Fibroblast of skin of left quadriceps (primary cell): ENCODE measurements at places on chromosomes 1 and 21.

- DNase-seq = no peak
Observed at GRCh38 chr1:24481843-24482610, 20.6 kb upstream of the RCAN3 start.

GRCh38 chr1:6508154-6508815 is 16.8 kb upstream of the PLEKHG5 start:
- DNase-seq = no peak

DNA sequence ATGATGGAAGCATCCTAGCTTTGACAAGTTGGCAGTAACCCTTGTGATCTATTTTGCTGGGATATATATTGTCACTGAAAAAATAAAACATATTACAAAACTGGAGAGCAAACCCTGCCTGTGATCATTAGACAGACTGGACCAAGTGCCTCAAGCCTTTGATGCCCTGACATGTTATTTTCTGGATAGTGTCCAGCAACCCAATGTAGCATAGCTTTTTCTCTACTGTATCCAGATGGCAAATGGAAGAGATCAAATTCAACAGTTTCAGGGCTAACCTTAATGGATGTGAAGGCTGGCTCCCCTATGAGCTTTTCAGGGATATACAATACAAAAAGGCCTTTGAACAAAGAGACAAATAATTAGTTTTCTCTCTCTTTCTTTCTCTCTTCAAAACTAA is 25.1 kb downstream of the WARS2 start:
- DNase-seq = no peak

- DNase-seq = no peak
Observed at GRCh38 chr1:84975035-84975434, 21.9 kb downstream of the MCOLN2 start.

- no peak for DNase-seq
Observed at GRCh38 chr1:165445388-165445787, 462 bp upstream of the RXRG start.
